ENCODE measurements at places on chromosomes 11 and 22.

DNA sequence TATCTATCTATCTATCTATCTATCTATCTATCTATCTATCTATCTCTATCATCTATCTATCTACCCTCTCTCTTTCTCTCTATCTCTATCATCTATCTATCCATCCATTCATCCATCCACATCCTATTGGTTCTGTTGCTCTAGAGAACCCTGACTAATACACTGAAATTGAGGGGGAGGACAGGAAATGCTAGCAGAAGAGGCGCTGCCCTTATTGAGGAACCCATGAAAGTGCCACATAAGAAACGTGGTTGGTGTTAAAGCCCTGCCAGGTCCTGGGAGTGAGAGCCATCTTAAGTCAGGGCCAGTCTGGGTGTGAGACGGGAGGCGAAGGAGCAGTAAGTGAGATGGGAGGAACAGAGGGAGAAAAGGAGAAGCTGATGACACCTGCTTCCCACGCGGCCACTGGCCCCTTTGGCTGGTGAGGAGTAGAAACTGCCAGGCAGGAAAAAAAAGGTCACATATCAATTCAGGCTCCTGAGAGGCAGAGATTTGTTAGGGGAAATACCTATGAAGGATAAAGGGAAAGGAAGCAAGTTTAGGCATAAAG lies 87.9 kb upstream of the PLET1 start:
- DNase-seq, result no peak

DNA sequence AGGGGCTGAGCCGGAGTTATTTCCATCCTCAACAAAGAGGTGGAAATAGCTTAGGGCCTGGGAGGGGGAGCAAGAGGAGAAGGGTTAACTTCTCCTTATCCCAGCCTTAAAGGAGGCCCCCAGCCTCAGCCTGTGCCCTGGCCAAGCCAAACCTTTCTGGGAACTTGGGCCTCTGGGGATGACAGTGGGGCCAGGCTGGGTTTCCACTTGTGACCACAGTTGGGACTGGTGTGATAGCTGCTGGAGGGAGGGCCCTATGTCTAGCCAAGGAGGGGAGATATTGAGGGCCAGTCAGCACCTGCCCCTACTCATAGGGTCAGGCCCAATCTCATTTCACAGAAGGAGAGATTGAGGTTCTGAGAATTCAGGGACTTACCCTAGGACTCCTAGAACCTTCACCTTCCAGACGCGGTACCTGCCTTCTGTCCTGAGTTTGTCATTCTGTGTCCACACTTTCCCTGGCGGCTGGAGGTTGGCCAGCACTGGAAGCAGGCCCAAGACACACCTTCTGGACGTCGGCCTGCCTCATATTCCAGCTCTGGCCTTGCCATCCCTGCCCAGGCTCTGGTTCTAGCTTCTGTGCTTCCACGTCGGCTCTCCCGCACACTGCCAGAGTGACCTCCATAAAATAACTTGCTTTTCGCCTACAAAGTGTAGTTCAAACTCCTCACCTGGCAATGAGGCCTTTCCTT lies 3.1 kb downstream of the RELT start:
- no peak for DNase-seq

- DNase-seq, result no peak
Measured at GRCh38 chr11:111606986-111607385, 4.7 kb downstream of the SIK2 start.

GRCh38 chr22:36367479-36367878 lies 20.3 kb downstream of the MYH9 start:
- no peak for DNase-seq

DNA sequence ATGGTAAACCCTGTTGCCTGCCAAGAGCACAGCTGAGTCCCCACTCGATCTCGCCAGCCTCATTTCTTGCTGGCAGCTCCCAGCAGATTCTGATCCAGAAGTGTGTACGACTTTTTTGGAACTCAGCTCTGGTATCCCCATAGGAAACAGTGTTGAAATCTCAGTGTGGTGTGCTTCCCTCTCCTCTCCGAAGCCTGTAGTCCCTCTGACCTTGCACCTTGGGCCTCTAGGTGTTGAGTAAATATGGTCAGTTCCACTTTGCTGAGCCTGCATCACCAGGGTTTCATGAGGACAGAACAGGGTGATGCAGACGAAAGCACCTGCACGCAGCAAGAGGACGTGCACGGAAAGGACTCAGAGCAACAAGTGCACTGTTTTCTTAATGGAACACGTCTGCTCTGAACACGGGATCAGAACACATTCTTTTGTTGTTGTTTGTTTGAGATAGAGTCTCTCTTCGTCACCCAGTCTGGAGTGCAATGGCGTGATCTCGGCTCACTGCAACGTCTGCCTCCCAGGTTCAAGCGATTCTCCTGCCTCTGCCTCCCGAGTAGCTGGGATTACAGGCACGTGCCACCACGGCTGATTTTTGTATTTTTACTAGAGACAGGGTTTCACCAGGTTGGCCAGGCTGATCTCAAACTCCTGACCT lies 3.8 kb upstream of the CPT1A start:
- no peak for DNase-seq

DNA sequence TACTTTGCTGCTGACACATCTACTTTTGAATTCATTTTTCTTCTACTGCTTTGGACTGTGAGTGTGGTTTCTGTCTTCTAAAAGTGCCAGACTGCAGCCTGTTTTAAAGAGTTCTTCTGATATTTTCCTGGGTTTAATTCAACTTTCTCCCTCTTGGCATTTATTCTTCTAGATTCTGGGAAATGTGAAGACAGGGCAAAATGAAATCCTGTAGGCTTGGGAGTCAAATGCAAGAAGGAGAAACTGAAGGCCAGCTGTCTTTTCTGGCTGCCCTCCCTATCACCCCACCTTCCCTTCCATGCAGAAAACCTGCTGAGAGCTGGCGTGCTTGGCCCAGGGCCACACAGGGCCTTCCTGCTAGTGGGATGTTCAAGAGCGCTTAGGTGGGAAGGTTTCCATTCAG lies 7.6 kb downstream of the ZNF70 start:
- no peak for DNase-seq

- DNase-seq, result no peak
Measured at GRCh38 chr11:121466063-121466794, 13.5 kb upstream of the SORL1-AS1 start.

DNA sequence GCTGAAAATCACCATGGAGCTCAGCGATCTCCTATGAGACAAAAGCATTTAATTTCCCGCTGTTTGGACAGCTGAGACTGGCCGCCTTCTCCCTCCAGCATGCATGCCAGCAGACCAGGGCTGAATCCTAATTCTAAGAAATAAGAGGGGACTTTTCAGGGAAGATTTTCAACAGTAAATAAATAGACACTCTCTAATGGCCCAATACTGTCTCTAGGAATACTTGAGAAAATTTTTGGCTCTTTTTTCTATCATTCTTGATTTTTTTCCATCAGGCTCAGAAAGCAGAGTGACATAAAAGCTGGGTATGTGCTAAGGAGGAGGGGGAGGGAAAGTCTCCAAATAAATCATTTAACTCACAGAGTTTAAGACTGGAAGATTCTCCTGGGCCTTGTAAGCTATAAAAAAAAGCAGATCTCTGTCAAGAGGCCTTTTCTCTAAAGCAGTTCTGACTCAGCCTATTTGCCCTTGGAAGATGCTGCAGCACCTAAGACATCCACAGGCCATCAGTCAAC lies 17.6 kb upstream of the SPON1 start:
- no peak for DNase-seq

DNA sequence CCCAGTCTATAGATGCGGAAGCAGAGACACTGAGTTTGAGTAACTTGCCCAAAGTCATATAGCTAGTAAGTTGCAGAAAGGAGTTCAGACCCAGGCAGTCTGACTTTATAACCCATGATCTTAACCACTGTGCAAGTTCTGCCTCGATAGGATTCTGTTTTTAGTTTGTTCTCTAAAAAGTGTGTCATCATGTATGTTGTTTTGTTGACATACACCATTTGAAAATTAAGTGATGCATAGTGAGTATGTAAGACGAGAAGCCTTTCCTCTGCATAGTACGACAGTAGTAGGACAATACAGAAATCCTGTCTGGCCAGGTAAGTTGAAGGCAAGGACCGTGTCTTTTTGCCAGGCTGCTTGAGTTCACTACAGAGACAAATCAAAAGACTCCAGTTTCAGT lies 3.3 kb downstream of the ZC3H12C start:
- DNase-seq, result no peak

DNA sequence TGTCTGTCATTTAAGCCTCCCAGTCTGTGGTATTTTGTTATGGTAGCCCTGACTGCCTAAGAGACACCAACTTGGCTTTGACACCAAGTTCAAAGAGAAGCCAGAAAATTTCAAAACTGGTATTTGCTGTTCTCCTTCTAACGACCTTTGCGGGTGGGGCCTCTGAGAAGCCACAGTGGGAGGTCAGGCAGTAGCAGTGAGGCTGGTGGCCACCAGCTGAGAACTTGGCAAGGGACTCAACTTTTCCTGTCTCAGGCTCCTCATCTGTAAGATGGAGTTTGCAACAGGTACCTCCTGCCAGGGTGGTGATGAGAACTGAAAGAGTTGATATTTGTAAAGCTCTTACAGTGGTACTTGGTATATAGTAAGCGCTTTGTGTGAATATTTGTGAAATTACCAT lies 183.4 kb downstream of the BCR start:
- DNase-seq, result no peak

DNA sequence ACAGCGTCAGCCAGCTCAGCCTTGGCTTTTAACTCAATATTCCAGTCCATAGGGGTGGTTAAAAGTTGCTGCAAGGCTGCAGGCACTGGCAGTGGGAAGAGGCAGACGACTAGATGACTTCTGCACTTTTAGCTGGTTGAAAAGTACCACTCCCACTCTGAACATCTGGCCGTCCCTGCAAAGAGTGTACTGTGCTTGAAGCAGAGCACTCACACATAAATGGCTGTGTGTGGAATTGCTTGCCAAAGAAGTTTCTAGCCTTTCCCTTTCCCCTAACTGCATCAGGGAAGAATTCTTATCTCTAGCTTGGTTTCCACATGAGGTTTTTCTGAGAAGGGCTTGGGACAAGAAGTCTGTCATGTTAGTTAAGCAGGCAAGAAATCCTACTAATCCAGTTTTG lies 5.1 kb upstream of the PHLDB1 start:
- no peak for DNase-seq

GRCh38 chr11:110486156-110486555 lies 56.4 kb downstream of the FDX1 start:
- no peak for DNase-seq
